Activated CD4-positive, alpha-beta T cell treated with anti-CD3 and anti-CD28 coated beads, Interleukin-2, amount 50 U/mL, for 1 hour (primary cell): ENCODE measurements at places on chromosomes 11 and 22.

DNA sequence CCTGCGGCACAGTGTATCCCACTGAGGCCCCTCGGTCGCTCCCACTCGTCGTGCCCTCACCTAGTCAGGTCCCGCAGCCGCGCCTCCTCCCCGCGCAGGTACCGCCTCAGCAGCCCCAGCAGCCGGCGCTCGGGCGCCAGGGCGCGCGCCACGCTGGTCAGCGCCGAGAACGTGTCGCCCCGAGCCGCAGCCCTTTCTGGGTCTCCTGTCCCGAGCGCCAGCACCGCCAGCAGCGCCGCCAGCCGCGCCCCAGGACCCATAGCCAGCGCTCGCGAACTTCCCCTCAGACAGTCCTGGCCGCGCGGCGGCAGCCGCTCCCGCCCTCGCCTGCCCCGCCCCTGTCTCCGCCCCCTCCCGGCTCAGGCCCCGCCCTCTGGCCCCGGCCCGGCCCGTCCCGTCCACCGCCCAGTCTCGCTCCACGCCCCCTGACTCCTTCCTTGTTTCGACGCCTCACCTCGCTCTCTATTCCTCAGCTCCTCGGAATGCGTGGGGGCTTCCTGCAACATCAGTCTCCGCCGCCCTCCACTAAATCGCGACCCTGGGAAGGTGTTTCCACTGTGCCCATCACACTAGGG lies at the start of gene P4HA3:
TSS of gene P4HA3 (minus strand) at position 289 of the 575 bp plus-strand sequence. CDS start at position 260, 29 bp downstream.
- DNase-seq = peak; percentile 23

DNA sequence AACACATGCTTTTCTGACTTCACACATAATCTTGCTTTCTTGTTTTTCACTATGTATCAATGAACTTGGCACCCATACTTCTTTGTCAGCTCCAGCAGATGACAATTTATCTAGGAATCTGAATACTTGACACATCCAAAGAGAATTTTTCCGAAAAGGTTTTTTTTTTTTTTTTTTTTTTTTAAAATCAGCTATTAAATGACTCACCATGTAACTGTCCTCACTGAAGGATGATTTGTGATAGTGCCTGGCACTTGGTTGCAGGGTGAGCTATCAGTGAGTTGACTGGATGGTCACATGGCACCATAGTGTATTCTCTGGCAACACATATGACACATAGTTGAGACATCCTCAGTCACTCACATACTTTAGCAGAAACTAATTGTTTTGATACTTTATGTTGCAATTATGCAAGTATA lies 133.4 kb upstream of the E2F8 start:
- no peak for DNase-seq

DNA sequence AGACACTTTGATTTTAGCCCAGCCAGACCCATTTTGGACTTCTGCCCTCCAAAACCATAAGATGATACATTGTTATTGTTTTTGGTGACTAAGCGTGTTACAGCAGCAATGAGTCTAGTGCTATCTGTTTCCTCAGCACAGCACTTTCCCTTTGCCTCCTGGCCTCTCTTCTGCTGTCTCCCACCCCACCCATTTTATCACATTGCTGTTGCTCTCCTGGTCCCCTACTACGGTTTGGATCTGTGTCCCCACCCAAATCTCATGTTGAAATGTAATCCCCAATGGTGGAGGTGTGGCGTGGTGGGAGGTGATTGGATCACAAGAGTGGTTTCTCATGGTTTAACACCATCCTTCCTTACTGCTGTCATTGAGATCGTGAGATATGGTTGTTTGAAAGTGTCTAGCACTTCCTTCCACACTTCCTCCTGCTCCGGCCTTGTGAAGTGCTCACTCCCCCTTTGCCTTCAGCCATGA lies 59.8 kb upstream of the CD82 start:
- no peak for DNase-seq

GRCh38 chr22:18032455-18033101 lies 8.2 kb upstream of the MICAL3 start:
- DNase-seq = no peak

DNA sequence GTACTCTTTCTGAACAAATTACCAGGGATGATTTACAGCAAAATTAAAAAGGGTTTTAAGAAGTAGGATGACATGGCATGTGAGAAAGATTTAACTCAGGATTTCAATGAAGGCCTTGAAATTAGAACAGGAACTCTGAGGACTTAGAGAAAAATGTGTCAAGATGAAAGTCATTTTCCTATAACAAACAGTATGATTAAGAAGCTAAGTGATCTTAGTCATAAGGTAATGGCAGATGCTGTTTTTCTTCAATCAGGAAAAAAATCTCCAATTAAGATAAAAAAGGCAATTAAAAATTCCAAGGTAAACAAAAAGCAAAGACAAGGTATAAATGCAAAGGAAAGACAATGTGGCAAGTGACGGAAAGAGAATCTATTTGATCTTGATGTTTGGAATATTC lies 73.5 kb downstream of the GAB2 start:
- DNase-seq = no peak

DNA sequence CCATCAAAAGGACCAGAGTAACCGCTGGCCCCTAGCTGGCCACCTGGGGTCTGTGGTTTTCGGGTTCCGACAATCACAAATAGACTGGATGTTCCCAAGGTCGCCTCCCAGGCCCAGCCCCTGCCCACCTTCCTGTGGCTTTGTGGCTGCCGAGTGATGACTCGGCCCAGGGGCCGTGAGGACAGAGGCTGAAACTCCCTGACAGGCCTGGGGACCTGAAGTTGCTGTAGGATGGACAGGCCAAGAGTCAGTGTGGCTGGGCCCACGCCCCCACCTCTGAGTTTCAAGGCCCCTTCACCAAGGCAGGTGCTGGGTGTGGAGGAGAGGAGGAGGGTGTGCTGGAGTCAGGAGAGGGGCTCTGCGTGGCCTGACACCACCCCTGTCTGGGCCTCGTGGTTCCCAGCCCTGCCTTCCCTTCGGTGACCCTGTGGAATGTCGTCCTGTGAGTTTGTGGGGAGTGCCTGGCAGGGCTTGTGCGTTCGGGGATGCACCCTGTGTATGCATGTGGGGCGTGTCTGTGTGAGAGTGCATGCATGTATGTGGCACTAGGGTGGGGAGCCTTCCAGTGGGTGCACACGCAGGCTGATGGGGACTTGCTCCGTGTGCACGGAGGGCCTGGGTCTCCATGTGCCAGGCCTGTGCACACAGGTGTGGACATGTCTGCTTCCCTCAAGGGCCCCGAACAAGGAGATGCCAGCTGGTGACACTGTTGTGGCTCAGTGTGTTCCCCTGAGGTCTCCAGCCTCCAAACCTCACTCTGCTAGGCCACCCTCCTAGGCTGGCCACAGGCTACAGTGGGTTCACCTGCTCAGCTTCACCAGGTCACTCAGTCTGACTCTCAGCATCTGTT lies 8.4 kb upstream of the MGAT3 start:
- DNase-seq = no peak

DNA sequence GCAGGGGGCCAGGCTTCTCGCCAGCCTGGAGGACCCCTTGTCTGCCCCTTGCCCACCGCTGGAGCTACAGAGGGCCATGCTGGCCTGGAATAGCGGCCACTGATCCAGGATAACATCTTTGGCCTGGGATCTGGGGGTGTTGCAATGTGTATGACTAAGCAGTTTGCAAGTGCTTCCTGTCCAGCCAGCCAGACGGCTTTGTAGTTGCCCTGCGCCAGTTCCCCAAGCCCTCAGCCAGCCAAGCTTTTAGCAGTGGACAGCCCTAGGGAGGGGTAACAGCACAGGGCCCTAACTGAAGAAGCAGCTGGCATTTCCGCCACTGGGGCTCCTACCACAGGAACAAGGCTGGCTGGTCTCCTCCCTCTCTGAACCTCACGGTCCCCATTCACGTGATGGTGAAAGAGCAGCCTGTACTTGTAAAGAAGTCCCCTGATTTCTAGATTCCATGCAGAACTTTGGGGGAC lies 32.1 kb downstream of the UQCR10 start:
- DNase-seq = no peak

DNA sequence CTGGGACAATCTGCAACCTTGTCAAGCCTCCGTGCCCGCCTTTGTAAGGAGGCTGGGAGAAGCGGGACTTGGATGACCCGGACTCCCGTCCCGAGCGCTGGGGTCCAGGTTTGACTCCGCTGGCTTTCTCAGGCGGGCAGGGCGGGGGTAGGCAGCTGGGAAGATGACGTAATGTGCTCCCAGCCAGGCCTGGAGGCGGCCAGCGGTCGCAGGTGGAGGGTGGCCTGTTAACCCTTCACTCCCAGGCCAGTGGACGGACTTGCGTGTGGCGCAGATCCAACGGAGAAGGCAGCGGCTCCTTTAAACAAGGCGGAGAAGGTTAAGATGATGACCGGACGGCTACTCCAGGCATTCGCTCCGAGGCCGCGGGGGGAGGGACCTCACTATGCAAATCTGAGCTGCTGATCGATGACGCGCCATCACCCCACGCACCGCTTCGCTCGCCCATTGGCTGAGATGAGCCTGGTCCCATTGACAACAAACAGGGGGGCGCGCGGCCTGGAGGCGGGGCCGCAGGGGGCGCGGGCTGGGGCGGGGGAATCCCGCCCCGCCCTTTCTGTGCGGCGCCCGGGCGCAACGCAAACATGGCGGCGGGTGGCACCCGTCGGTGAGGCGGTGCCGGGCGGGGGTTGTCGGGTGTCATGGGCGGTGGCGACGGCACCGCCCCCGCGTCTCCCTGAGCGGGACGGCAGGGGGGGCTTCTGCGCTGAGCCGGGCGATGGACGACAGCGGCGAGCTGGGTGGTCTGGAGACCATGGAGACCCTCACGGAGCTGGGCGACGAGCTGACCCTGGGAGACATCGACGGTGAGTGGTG lies at the start of gene SREBF2:
TSS of gene SREBF2 (plus strand) at position 553 of the 816 bp plus-strand sequence. CDS start at position 719, 166 bp downstream.
- DNase-seq = peak; percentile 99

DNA sequence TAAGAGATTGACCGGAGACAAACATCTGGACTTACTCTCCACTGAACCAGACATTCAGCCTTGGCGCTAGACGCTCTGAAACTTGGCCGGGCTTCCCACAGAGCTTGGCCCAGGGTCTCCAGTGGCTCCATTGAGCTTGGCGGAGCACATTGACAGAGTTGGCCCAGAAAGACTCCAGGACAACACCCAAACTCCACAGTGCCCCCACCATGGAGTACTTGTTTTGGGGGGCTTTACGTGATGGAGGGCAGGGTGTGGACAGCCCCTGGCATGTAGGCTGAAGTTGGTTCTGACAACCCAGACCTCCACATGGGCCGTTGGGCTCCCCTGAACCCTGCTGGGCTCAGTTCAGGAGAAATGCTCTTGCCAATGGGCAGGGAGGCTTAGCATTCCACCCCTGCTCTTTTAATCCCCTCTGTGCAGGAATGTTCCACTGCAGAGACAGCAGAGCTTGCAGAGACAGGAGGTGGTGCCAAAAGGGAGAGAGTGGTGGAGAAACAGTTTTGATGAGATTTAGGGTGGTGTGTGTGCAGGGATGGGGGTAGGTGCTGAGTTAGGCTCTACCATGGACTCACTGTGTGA lies 102.4 kb upstream of the TIMP3 start:
- no peak for DNase-seq

DNA sequence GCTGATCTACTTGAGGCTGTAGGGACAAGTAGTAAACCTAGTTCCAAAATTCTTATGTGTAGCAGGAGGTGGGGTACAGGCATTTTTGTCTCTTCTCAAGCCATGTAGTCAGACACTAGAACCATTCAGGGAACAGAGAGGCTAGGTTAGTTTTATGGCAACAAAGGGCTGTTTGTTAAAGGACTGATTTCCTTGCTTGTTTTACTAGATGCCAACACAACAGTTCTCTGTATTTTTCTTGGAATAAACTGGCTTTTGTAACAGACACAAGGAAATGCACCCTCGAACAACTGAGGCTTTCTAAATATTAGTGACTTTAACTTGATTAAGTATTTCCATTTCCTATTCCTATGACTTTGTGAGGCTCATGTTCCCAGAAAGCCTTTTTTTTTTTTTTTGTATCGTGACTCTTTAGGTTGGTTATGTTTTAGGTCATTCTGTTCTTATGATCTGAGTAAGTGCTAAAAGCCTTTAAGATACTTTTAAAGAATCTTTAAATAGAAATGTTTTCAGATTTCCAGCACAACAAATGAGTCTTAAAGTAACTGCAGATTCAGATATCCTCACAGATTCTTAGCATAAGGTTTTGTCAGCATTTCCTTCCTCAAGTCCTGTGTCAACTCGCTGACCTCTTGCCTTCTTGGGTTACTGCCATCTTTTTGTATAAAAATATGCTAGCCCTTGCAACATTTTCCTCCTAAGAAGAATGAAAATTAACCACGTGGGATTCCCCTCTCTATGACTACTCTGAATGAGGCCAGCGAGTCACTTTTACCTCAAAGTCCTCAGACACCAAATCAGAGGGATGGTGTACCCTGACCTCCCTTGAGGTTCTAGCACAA lies 92.5 kb downstream of the CCDC83 start:
- no peak for DNase-seq

- peak; percentile 10 for DNase-seq
These were observed 115.8 kb upstream of the PITPNB start for GRCh38 chr22:28034760-28035401.

DNA sequence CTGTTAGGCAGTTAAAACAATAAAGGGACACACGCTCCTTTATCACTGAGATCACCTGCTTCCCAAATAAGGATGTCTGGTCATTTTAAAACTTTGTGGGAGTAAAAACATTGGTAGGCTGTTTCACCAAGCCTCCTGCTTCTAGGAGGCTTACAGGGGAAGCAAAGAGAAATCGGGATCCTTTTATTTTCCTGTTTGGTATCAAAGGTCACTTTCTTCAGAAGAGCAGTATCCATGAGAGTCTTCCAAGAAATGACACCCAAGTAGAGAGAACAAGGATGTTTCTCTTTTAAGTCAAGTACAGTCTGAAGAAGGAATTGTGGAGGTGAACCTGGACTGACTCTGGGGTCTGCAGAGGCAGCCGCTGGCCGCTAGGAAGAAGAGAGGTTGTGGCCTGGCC lies 36.9 kb upstream of the BID start:
- no peak for DNase-seq

GRCh38 chr11:133840479-133840941 lies 4.8 kb downstream of the SPATA19 start:
- no peak for DNase-seq

DNA sequence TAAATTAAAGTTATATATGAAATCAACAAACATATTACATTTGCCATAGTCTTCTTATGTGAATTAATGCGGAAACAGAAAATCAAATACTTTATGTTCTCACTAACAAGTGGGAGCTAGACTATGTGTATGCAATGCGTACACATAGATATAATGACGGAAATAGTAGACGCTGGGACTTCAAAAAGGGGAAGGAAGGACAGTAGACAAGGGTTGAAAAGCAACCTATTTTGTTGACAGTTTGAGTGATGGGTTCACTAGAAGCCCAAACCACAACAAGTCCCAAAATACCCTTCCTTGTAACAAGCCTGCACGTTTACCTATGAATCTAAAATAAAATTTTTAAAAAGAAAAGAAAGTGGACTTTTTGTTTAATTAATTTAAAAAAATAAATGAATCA lies 430.8 kb upstream of the CNTN5 start:
- no peak for DNase-seq

- DNase-seq = no peak
These were observed 19.4 kb downstream of the SUSD2 start for GRCh38 chr22:24200619-24201212.

GRCh38 chr11:27460158-27460978 lies 12.2 kb downstream of the LGR4 start:
- no peak for DNase-seq

DNA sequence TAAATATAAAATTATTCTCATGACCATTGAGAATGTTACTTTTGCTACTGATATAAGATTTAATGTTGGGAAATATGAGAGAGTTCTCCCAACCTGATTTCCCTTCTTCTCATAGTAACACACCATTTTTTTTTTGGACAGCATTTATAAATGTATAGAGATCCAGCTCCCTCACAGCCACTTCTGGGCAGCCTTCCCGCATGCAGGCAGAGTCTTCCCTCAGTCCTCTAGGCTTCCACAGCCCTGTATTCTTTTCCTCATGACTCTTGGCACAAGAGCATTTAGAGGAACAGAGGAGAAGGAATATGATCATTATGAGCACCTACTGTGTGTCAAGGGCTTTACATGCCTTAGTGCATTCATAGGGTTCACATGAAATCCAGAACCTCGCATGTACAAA lies 9.0 kb downstream of the DTX4 start:
- DNase-seq = no peak
